A549 treated with RU486 at 1 μM for 4 hours (cell line): ENCODE measurements at places on chromosomes 3 and 15. TPM values are rescaled to one million over a fixed set of nuclear protein-coding genes. Genes with fewer than 3 reads are reported as not detected.

GBE1 gene
- 22.1 to 31.2 TPM (median 28.8 TPM) in 5 replicates for total RNA-seq

ITPKA gene
- 1.6 to 2.5 TPM (median 2.0 TPM) in 5 replicates for total RNA-seq

LTF gene
- not detected in 5 replicates for total RNA-seq

CPLX3 gene
- not detected in 5 replicates for total RNA-seq

FAM107A gene
- total RNA-seq = not detected in 5 replicates

ARGFX gene
- not detected in 5 replicates for total RNA-seq

PLSCR2 gene
- total RNA-seq = not detected in 5 replicates

SSUH2 gene
- total RNA-seq = 0.63 to 1.1 TPM (median 0.81 TPM) in 5 replicates

CKMT1A gene
- 1.6 to 4.0 TPM (median 2.8 TPM) in 5 replicates for total RNA-seq

DZIP3 gene
- 2.5 to 4.4 TPM (median 3.7 TPM) in 5 replicates for total RNA-seq

VILL gene
- 0.13 to 0.23 TPM (median 0.13 TPM) in 4 of 5 replicates, not detected in the other for total RNA-seq

FILIP1L gene
- 0.10 to 0.24 TPM (median 0.19 TPM) in 5 replicates for total RNA-seq

PCOLCE2 gene
- total RNA-seq = 29.1 to 38.5 TPM (median 33.5 TPM) in 5 replicates

TMOD2 gene
- 1.1 to 2.1 TPM (median 1.5 TPM) in 5 replicates for total RNA-seq

FSIP1 gene
- total RNA-seq = 0.32 to 1.0 TPM (median 0.59 TPM) in 5 replicates

HDGFL3 gene
- total RNA-seq = 51.2 to 81.8 TPM (median 55.6 TPM) in 5 replicates

STAB1 gene
- total RNA-seq = not detected in 5 replicates

MEIS2 gene
- 8.5 to 12.4 TPM (median 9.7 TPM) in 5 replicates for total RNA-seq

MRPL46 gene
- 54.3 to 71.3 TPM (median 59.5 TPM) in 5 replicates for total RNA-seq

LRRIQ4 gene
- total RNA-seq = not detected in 5 replicates

LRTM1 gene
- total RNA-seq = not detected in 5 replicates

TF gene
- 0.46 to 5.4 TPM (median 1.3 TPM) in 5 replicates for total RNA-seq

FBN1 gene
- 6.3 to 8.5 TPM (median 7.0 TPM) in 5 replicates for total RNA-seq

BNIP2 gene
- total RNA-seq = 67.8 to 108 TPM (median 69.8 TPM) in 5 replicates

ARNT2 gene
- total RNA-seq = 14.5 to 17.9 TPM (median 16.9 TPM) in 5 replicates

DPH3 gene
- total RNA-seq = 17.9 to 25.3 TPM (median 21.1 TPM) in 5 replicates

MEX3B gene
- 3.8 to 6.4 TPM (median 5.8 TPM) in 5 replicates for total RNA-seq

LOXL1 gene
- 0.59 to 1.1 TPM (median 0.76 TPM) in 5 replicates for total RNA-seq

AGBL1 gene
- not detected in 5 replicates for total RNA-seq

TMEM40 gene
- 0.16 to 0.88 TPM (median 0.57 TPM) in 5 replicates for total RNA-seq

LSMEM2 gene
- total RNA-seq = 0.13 TPM in 1 of 5 replicates, not detected in the others

HIGD2B gene
- not detected in 5 replicates for total RNA-seq

ARRDC4 gene
- total RNA-seq = 0.17 to 0.34 TPM (median 0.23 TPM) in 5 replicates

FAM81A gene
- 12.7 to 15.3 TPM (median 13.4 TPM) in 5 replicates for total RNA-seq

C3orf49 gene
- total RNA-seq = not detected in 5 replicates
